ENCODE measurements at places on chromosomes 2 and 18. TPM values are rescaled to one million over a fixed set of nuclear protein-coding genes. Genes with fewer than 3 reads are reported as not detected.

Gene KIF1A
- 1.4 TPM for total RNA-seq

Gene TEX44
- not detected for total RNA-seq

Gene ALPG
- total RNA-seq, result 0.38 TPM

Gene GPR45
- total RNA-seq, result not detected

Gene RGPD3
- total RNA-seq, result 0.14 TPM

Measured in A549 treated with Hydrocortisone at 1 μM for 4 hours (cell line).